ENCODE measurements at places on chromosomes 2 and 18.

DNA sequence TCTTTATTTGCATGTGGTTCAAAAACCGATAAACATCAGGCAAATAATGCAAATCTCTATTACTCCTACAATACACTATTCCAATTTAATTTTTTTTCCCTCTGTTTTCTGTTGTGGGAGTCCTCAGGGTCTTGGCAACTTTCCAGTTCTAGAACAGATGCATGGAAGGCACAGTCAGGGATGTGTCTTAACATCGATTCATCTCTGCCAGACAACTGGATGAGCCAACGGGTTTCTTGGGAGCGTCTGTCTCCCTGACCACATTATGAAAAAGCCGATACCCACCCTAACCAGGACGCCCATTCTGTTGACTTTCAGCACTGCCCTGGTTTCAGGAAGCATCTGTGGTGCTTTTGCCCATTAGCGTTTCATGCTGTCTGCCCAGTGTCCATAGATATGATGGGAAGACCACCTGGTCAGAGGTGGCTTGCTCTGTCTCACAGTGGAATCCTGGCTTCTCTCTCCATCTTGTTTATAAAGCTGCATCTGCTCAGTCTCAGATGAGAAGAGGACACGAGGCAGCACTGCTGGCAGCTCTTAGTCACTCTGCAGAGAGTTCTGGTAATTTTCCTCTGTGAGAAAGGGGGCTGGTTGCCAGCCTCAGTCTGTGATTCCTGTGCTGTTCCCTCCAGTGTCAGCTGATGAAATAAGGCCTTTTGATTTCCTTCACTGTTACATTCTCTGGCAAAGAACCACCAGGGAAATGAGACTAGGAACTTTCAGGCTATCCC is 57.9 kb upstream of the KCNE4 start:
- no peak for DNase-seq

DNA sequence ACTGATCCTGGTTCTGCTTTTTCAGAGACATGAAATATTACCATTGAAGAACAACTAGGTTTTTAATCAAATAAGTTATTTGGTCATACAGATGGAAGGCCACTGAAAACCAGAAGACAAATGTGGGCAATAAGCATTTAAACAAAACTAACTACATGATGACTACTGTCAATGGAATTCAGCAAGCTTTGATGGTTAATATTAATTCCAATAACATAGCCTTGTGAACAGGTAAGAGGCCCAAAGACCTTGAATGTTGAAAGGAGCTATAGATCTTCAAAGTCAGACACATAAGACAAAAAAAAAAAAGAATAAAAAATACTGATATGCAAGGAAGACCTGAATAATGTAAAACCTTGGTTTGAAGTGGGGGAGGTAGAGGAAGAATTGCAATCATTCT is 1955.6 kb upstream of the CELF4 start:
- no peak for DNase-seq

GRCh38 chr2:82215212-82215611 is 1910.7 kb upstream of the LRRTM1 start:
- no peak for DNase-seq

- DNase-seq = no peak
These were observed 847.9 kb upstream of the CHAC2 start for GRCh38 chr2:52919673-52920072.

- DNase-seq = no peak
These were observed at the start of gene TXNDC2 for GRCh38 chr18:9885170-9886004. TSS of gene TXNDC2 (plus strand) at chr18:9885973. CDS start at chr18:9886681, 708 bp downstream.

DNA sequence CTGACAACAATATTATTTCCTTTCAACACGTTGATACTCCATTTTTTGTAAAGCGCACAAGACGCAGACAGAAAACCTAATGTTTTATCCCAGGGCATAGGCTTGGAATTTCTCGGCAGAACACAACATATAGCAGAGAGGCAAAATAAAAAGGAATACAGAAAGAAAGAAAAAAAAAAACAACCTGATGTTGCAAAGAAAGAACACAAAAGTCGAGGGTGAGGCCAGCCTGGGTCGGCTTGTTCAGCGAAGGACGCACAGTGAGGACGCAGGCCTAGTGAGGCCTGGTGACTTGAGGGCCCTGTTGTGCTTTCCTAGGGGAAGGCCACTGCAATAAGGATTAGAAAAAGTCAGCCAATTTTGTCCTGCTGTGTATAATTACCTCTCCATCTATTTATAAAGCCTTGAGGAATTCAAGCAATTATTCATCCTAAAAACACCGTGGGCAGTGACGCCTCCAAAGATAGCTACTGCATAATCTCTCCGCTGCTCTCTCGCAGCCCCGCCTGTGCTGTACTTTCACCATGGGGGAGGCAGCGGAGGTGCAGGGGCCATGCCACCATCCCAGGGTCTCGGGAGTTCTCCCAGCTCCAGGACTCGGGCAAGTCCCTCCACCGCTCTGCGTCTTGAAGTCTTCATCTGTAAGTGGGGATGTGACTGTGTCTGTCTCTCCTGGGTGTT is 61.9 kb upstream of the SH3RF3 start:
- DNase-seq = no peak

GRCh38 chr18:9849407-9850283 is 36.1 kb upstream of the TXNDC2 start:
- no peak for DNase-seq

DNA sequence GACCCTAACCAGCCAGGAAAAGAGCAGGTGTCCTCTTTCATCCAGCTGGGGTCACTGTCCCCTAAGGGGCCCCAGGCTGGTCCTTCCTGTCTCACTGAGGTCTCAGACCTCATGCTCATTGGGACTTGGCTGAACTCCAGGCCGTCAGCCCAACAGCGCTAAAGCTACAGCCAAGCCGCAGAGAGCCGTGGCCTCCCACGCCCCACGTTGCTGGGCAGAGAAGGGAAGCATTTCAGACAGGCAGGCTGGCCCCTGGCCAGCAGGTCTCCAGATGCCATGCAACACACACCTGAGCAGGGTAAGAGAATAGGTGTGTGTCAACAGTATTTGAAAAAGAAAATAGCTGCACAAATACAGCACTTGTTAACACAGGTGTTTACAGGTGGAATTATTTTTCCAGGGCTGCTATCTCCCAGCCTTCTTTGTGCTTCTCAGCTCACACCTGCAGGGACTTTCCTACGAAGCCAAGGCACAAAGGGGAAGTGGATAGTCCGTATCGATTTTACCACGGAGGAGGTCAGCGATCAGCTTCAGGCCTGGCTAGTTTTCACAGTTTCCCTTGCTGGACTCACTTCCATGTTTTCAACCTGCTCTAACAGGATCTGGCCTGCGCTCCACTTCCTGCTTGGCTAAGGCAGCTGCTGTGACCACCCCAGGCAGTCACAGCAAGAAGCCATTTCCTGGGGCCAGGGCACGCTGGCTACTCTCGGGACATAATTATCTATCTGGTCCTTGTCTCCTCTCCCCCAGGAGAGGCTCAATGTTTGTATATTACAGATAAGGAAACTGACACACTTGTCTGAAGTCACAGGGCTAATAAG is 156.1 kb upstream of the ID2 start:
- DNase-seq = no peak
